ENCODE measurements at places on chromosomes 5 and 9.

DNA sequence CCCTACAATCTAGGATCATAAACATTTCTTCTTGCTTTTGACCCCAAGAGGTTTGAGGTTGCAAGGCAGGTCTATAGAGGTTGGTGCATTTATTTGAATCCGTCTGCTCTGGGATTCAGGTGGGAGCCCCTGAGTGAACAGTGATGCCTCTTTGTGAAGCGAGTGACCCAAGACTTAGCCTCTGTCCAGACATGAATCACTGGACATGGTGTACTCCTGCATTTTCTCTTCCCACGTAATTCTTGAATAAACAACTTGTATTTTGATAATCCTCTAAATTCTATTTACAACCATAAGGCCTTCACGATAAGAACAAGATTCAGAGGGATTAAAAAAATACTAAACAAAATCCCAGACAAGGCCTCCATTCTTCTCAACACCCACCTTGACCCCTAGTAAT is 67.5 kb upstream of the PLPP6 start:
- H3K27ac ChIP-seq: no peak overlapping the region
- H3K27me3 ChIP-seq: no peaks in the 10 kb centered on the region
- H3K4me3 ChIP-seq: no peak overlapping the region
- peaks cover 3% of the 10 kb centered on the region for H3K4me1 ChIP-seq
- no peaks in the 10 kb centered on the region for H3K36me3 ChIP-seq

DNA sequence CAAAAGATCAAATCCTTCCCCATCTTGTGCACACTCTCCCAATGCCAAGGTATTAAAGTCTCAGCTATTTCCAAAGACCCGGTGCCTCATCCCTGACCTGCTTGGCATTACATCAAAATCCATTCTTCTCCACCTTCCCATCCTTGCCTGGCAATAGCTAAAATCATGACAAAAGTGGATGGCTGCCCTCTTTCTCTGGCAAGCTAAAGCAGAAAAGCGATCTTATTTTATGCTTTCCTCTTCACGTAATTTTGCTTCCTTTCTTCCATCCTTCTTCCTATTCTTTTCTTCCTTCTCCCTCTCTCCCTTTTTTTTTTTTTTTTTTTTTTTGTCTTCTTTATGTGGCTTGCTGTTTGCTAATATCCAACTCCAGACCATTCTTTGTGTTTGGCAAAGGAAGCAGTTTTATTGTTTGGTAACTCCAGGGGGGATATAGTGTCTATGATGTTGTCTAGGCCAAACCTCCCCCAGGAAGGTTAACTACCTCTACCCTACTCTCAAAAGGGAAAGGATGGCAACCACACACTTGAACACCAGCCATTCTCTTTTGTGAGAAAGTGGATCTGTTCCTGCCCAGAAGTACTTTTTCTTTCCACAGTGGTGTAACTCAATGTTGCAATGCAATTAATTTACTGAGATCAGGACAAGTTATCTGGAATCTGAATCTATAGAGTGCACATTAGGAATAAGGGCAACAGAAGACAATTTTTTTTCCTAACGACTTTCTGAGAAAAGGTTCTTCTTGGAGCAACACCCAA is 120.9 kb upstream of the TMEM161B start:
- H3K27ac ChIP-seq: no peak overlapping the region
- H3K27me3 ChIP-seq: no peaks in the 10 kb centered on the region
- DNase-seq: no peak
- no peak overlapping the region for H3K4me3 ChIP-seq
- H3K36me3 ChIP-seq: no peaks in the 10 kb centered on the region
- no peaks in the 10 kb centered on the region for H3K4me1 ChIP-seq

DNA sequence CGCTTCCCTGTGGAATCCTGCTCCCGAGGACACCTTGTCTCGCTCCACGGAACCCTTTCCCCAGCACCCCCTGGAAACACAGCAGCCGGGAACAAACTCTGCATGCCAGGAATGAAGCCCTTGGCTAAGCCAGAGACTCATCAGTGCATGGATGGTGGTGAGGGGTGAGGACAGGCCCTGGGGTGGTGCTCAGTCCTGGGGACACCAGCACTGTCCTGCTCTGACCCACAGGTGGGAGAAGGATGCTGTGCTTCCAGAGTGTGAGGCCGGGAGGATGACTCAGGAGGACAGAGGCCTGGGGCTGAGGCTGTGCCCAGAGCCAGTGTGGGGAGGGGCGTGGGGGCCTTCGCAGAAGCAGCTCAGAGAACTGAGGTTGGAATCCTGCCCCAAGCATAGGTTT is 11.2 kb upstream of the EGR1 start:
- no peak for DNase-seq
- H3K4me1 ChIP-seq: peaks cover 10% of the 10 kb centered on the region
- H3K27ac ChIP-seq: no peak overlapping the region
- H3K36me3 ChIP-seq: no peaks in the 10 kb centered on the region
- no peak overlapping the region for H3K4me3 ChIP-seq
- no peaks in the 10 kb centered on the region for H3K27me3 ChIP-seq

DNA sequence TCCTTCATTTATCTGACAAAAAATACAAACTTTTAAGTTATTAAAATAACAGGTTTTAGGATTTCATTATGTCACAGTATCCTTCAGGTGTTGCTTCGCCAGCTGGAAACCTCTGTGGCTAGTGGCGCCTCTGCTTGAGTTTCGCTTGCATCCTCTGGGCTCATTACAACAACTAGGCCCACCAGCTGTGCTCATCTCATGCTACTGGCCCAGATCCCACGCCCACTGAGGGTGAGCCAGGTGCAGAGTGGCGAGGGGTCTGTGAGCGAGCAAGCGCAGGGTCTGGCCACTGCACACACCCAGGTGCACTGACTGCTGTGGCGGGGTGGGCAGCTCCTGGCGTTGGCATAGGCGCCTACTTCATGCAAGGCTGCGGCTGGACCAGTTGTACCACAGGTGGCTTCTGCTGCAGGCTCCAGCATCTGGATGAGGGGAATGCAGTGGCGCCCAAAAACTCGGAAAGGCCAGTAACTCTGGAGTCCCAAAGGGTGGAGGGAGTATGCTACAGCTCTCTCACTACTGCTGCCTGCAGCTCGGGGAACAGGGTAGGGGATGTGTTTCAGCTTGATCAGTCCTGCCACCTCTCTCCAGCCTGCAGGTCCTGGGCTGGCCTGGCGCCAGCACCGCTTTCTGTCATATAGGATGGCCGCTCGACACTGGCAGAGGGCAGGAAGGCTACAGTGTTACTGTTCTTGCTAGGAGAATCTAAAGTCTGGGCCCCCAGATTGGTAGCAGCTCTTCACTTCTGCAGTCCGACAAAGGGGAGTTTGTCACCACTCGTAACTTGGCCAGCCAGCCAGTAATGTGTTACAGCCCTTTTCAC is 452.1 kb downstream of the TUSC1 start:
- no peaks in the 10 kb centered on the region for H3K4me1 ChIP-seq
- no peaks in the 10 kb centered on the region for H3K36me3 ChIP-seq
- no peak for DNase-seq
- no peaks in the 10 kb centered on the region for H3K27me3 ChIP-seq

DNA sequence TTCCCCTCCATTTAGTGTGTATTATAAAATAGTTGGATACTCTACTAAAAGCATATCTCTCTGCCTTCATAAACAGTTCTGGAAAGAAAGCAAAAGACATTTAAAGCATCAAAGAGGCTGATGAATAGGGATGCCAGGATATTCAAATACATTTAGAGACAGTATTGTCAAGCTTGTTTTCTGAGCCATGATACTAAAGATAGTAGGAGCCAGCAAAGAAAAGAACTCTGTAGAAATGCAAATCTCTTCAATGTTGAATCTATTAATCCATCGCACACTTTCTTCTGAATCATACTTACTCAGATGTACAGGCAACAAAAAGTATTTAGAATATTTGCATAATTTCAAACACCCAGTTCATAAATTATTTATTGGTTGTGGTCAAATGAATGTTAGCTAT is 207.1 kb upstream of the MEF2C start:
- H3K27me3 ChIP-seq: no peaks in the 10 kb centered on the region
- no peak overlapping the region for H3K4me3 ChIP-seq
- no peak overlapping the region for H3K27ac ChIP-seq
- H3K36me3 ChIP-seq: no peaks in the 10 kb centered on the region

DNA sequence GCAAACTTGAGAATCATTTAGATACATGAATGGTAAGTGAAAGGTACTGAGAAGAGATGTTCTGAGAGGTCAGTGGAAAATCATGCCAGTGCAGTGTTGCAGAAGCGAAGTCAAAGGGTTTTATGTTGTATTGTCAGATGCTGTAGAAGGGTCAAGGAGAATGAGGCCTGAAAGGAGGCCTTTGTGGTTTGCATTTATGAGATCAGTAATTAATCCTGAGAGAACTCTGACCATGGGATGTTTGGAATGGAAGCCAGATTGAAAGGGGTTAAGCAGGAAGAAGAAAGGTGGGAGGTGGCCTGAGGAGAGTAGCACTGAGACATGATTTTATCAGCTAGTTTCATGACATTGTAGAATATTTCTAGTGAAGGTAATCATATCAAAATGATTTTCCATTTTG is 97.8 kb downstream of the ZSWIM6 start:
- H3K27ac ChIP-seq: no peak overlapping the region
- no peak for DNase-seq
- no peak overlapping the region for H3K4me3 ChIP-seq
- H3K27me3 ChIP-seq: no peaks in the 10 kb centered on the region
- H3K4me1 ChIP-seq: no peaks in the 10 kb centered on the region
- H3K36me3 ChIP-seq: no peaks in the 10 kb centered on the region

GRCh38 chr5:142011572-142012185 is 1.1 kb downstream of the GNPDA1 start:
- no peak for DNase-seq
- peak overlapping the region; percentile 84 for H3K27ac ChIP-seq
- peak overlapping the region; percentile 68 for H3K4me3 ChIP-seq
- H3K4me1 ChIP-seq: peaks cover 2% of the 10 kb centered on the region
- no peaks in the 10 kb centered on the region for H3K27me3 ChIP-seq
- no peaks in the 10 kb centered on the region for H3K36me3 ChIP-seq

DNA sequence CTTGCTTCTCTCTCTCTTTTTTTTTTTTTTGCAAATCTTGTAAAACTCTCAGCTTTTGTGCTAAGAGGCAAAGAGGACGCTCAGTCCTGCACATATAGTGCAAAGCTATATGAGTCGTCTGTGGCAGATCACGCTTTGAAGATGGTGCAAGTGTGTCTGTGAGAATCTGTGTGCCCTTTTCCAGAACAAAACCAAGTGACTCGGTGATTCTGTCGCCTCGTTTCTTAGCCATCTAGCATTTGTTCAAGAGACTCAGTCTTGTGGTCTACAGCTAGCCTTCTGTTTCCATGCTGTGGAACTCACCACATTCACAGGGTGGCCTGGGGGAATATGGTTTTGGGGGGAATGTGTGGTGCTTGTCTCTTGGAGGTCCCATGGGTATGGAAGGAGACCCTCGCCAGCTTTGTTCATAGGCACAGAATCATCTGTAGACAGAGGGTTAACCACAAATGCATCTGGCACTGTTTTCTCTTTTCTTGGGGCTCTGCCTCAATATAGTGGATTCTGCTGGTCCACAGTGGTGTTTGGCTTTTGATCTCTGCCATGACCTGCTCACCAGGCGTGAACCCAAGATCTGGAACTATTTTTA is 82.1 kb downstream of the C9orf152 start:
- peak overlapping the region; percentile 92 for H3K27ac ChIP-seq
- no peaks in the 10 kb centered on the region for H3K36me3 ChIP-seq
- H3K4me1 ChIP-seq: peaks cover 62% of the 10 kb centered on the region
- no peak for DNase-seq
- H3K27me3 ChIP-seq: no peaks in the 10 kb centered on the region

DNA sequence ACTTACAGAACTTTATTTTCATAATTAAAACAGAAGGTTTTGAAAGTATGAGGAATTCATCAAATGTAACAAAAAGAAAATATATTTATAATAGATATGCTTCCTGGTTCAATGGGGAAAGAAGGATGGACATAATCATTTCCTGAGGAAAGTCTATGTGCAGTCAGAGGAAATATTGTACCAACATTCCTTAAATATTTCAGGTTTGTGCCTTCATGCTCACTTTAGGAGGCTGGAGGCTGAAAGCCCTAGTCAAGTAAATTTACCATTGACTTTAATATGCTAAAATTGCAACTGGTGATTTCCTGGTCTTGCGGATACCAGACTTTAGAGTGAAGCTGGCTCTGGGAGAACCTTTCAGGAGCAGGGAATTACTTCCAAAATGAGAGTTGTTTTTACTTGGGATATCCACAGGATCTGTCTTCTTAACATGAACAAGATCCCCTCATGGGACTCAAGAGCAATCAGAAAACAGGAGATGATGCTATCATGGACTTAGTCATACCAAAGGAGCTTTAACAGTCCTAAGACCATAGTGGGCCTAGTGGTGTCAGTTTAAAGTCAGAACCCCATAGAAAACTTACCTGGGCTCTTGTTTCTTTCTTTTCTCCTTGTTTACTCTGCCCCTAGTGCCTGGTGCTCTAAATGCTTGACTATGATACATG is 762.8 kb upstream of the GRAMD2B start:
- H3K4me1 ChIP-seq: no peaks in the 10 kb centered on the region
- no peaks in the 10 kb centered on the region for H3K36me3 ChIP-seq
- H3K27ac ChIP-seq: no peak overlapping the region
- DNase-seq: no peak
- H3K27me3 ChIP-seq: no peaks in the 10 kb centered on the region

DNA sequence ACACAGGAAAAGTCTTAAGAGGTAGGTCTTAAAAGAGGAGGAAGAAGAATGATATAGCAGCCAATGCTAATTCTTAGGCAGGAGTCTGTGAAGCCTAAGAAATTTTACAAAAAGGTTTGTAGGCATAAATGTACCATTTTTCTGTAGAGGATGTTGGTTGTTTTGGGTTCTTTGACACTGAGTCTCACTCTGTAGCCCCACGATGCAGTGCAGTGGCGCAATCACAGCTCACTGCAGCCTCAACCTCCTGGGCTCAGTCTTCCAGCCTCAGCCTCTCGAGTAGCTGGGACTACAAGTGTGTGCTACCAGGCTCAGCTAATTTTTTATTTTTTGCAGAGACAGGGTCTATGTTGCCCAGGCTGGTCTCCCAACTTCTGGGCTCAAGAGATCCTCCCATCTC is 37.7 kb upstream of the RNF38 start:
- H3K27me3 ChIP-seq: no peaks in the 10 kb centered on the region
- no peaks in the 10 kb centered on the region for H3K36me3 ChIP-seq
- DNase-seq: no peak
- no peak overlapping the region for H3K27ac ChIP-seq

DNA sequence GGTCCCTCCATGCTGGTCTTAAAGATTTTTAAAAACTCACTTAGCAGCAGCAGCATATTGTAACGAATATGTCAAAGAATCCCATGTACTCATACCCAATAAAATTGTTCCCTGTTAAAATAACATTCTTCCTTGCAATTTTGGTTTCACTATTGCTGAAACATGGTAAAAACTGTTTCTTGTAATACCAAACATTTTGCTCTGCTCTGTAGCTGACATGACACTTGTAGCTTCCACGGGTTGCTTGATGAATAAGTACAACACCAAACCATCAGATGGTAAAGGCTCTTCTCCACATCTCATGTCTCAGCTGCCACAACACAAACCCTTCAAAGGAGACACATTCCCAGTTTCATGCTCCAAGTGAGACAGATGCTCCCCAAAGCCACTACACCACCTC is 180.7 kb upstream of the PTGER4 start:
- no peaks in the 10 kb centered on the region for H3K27me3 ChIP-seq
- H3K27ac ChIP-seq: no peak overlapping the region
- no peaks in the 10 kb centered on the region for H3K36me3 ChIP-seq

Data from ascending aorta (tissue), 2 donors.